ENCODE measurements at places on chromosomes 1 and 21. TPM values are rescaled to one million over a fixed set of nuclear protein-coding genes. Genes with fewer than 3 reads are reported as not detected.

Gene CHTOP
- polyA plus RNA-seq: 49.3 TPM

Gene KIF21B
- polyA plus RNA-seq: 0.55 TPM

Gene SPRR2E
- polyA plus RNA-seq: not detected

DNA sequence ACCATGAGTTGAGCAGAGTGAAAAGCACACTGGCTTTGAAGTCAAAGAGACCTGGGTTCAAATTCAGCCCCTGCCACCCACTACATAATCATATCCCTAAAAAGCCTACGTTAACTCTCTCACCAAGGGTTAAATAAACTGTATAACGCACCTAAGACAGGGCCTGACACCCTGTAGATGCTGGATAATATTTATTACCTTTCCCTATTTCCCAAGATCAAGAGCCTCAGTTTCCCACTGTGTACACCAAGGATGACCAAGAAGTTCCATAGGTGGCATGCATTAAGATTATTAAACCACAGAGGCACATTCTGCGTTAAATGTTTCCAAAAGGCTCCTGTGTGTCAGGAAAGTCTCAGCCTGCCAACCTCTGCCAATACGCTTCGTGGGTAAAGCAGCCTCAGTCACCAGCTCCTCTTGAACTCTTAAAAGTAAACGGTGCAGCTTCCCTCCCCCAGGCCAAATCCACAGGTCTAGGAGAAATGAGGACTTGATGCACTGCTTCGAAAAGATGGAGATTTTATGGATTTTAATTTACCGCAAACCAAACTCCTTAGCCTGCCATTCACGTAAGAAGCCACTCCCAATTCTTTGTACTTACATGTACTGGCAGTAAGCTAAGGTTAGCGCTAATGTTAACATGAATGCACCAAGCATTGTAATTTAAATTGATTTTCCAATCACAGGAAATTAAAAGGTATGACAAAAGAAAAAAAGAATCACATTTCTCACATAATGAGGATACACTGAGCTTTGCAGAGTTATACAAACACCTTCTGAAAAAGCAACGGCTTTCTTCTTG, 2.6 kb downstream of the USP24 start:
- no peak for DNase-seq

Measured in IMR-90 (cell line).